ENCODE measurements at places on chromosomes 3 and 15.

DNA sequence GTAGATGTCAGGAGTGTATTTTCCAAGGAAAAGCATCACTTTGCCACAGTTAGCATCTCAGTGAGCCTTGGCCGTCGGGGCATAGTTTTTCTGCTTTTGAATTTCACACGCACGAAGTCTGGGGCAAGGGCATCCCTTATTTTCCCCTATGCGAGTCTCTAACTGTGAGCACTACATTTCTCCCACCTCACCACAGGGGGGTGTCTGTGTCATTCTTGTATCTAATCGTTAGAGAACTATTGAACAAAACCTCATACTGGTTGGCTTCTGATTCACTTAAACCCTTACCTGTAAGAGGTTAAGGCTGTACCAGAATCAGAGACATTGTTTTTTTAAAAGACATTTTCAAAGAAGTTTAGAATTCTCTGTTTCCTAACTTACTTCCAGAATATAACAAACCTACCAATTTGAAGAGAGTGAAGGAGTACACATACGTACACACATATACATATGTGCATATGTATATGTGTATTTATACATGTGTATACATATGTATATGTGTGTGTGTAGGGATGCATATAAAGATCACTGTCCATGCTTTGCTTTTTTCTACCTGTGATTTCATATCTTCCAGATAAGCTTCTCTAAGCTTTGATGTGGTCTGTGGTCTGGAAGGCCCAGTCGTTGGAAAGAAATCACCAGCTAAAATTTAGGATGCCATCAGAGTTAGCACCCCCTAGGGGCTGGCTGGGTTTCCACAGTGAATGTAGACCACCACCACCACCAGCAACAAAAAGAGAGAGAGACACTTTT, 49.4 kb downstream of the MYZAP start:
- DNase-seq = no peak

GRCh38 chr15:57769266-57769665, 62.8 kb downstream of the POLR2M start:
- DNase-seq = no peak

DNA sequence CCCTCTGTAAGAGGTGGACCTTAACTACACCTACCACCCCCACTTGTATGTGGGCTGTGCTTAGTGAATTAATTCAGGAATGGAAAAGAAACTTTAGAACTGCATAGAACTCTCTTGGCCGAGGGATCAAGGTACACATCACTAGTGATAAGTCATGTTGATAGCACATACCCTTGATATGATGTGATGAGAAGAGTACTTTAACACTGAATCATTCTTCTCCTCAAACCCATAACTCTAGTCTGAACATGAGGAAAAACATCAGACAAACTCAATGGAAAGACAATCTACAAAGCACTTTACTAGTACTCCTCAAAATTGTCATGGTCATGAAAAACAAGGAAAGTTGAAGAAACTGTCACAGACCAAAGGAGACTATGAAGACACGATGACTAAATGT, 87.6 kb downstream of the P2RY1 start:
- DNase-seq = no peak

DNA sequence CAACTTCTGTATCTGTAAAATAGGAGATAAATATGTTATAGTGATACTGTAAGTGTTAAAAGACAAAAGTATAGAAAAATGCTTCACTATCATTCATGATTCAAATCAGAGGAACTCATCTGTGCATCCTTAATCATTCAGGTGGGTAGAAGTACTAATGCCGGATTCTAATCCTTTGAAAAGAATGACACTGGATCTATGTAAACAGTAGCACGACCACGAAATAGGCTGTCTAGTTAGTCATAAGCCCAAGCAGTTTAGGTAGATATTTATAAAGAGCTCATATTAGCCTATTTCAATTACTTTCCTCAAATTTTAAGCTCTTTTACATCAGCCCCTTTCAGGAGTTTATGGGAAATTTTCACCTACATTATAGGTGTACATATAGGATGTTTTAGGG, 437.9 kb downstream of the SOX2 start:
- no peak for DNase-seq

DNA sequence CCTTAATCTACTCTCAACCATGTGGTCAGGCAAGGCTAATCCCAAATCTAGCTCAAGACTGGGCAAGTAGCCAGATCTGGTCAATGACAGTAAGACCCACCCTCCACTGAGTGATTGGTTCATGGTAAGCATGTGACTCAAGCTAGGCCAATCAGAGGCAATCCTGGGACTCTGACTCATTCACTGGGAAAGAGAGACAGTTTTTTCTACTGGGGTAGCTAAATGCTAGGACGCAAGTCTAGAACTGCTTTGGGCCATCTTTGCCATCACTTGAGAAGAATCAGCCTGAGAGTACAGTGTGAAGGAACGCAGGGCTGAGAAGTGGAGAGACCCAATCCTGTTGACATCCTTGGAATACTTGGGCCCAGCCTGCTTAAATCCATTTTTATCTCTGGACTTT, 9.4 kb upstream of the RAD18 start:
- DNase-seq = no peak

- DNase-seq = no peak
These were observed 50.3 kb downstream of the SERPINI1 start for GRCh38 chr3:167785790-167786189.

GRCh38 chr15:69094124-69094921, 66.1 kb upstream of the GLCE start:
- no peak for DNase-seq

- DNase-seq = peak; percentile 51
These were observed 27.7 kb downstream of the PLD1 start for GRCh38 chr3:171782617-171783016.

- peak; percentile 90 for DNase-seq
These were observed 54.0 kb downstream of the NR1D2 start for GRCh38 chr3:23999012-23999641.

- no peak for DNase-seq
These were observed 131.1 kb upstream of the ABHD17C start for GRCh38 chr15:80564056-80564455.

- DNase-seq = peak; percentile 20
These were observed 202.9 kb upstream of the PROK2 start for GRCh38 chr3:71987828-71988227.

DNA sequence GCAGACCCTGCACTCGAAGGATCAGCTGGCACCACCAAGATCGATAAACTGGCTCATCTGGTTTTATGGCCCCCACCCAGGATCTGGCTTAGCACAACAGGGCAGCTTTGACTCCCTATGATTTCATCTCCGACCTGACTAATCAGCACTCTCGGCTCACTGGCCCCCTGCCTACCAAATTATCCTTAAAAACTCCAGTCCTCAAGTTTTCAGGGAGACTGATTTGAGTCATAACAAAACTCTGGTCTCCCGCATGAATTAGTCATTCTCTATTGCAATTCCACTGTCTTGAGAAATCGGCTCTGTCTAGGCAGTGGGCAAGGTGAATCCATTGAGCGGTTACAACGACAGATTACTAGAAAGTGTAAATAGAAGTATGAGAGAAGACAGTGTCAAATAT, 521.9 kb upstream of the RGMA start:
- DNase-seq = no peak

- DNase-seq = no peak
These were observed 6.9 kb downstream of the TSC22D2 start for GRCh38 chr3:150414959-150415358.

GRCh38 chr15:40060236-40060961, 21.4 kb upstream of the SRP14 start:
- no peak for DNase-seq

DNA sequence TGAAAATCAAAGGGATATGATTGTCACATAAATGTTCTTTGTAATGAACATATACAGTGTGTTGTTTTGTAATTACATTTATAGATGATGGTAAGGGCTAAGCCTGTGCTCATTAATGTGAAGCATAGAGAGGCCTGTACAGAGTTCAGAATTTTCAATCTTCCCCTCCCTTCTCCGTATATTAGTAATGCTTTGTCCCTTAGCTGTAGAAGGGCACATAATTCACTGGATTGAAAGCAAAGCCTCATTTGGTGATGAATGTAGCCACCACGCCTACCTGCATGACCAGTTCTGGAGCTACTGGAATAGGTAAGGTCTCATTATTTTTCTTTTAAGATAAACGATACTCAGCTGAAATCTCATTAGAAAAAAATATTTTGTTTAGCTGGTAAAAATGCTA, 130.2 kb downstream of the CDIN1 start:
- no peak for DNase-seq

GRCh38 chr15:50778086-50778485, 12.6 kb upstream of the SPPL2A start:
- DNase-seq = no peak

GRCh38 chr3:72535772-72536171, 312.5 kb downstream of the SHQ1 start:
- DNase-seq = no peak

DNA sequence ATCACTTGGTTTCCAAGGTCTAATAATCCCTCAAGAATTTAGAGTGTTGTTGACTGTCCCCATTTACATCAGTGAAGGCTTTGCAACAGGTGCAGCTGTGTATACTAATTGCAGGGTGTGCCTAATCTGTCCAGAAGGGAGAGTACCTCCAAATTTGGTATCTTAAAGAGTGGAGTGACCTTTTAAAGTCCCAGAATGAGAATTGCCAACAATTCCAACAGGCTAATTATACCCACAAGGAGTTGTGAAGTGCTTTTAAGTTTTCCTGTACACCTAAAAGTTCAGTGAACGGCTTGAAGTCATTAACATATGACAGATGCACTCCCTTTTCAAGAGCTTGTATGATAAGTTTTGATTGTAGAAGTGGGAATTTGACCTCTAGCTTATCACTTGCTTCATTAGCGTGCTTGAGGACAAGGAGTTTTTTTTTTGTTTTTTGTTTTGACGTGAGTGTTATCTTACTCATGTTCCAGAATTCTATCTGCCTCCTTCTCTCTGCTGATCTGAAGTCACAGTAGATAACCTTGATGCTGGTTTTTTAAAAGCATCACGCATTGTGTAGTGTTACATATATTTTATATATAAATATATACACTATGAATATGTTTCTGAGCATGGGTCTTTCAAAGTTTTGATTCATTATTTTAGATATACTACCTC, 26.3 kb downstream of the CDIN1 start:
- DNase-seq = no peak

DNA sequence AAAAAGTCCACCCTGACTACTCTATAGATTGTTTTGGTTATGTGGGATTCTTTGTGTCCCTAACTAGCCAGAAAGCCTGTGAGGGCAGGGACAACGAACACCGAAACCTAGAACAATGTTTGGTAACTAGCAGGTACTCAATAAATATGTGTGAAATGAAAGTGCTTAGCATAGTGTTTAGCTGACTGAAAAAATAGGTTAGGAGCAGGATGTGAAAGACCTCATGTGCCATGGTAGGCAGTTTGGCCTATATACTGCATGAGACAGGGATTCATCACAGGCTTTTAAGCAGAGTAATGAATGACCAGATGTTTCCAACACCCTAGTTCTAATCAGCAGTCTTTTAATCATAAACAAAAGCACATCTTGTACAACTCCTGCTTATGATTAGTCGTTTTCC, 64.2 kb downstream of the MYO5A start:
- DNase-seq = no peak

DNA sequence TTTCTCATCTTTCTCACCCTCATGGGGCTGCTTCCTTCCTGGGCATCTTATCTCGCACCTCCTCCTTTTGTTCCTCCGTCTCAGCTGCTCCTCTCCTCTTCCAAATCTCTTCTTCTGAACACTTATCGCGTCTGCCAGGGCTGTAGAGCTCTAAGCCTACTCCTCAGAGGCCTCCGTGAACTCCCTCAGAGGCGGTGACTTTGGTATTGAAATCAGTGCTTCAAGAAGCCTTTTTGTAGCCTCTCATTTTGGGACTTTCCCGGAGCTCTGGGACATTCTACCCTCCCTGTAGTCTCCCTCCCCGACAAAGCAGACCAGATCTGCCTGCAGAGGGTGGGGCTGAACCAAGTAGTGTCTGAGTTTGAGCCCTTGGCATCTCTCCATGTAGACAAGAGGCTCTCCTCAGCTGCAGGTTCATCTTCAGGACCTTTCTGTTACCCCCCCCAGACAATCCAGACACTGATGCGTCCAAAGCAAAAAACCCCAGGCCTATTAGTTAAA, 17.5 kb upstream of the CPNE9 start:
- DNase-seq = no peak

- no peak for DNase-seq
These were observed 79.7 kb upstream of the GOLGA8B start for GRCh38 chr15:34663101-34663500.

GRCh38 chr15:31082771-31083369, 18.7 kb downstream of the TRPM1 start:
- DNase-seq = no peak

- DNase-seq = peak; percentile 43
These were observed 49.1 kb downstream of the TRANK1 start for GRCh38 chr3:36895496-36896409.

DNA sequence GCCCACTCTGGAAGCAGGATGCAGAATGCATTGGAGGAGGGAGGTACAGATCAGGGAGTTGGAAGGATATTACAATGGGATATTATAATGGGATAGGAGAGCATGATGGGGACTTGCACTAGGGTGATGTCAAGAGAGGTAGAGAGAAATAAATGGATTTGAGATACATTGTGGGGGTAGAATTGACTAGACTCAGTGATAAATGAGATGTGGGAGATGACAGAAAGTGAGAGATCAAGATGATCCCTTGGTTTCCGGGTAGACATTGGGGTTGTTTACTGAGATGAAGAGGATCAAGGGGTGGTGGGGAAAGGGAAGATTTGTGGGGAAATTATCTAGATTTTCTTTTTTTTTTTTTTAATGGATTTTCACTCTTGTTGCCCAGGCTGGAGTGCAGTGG, 42.7 kb downstream of the BFSP2 start:
- no peak for DNase-seq

DNA sequence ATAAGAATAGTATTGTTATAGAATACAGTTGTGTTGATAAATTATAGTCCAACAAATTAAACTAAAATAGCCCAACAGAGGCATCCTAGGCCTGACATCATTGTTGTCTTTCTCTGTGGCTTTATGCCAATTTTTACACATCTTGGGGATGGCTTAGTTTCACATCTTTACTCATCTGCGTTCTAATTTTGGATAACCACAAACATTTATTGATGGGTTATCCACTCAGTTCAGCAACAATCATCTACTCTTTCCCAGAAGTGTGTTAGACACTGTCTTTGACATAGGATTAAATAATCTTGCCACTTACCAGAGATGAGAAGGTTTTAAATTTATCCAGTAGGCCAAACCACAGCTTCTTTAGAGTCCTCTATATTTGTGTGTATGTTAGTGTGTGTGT, 120.8 kb upstream of the PHLDB2 start:
- DNase-seq = no peak

DNA sequence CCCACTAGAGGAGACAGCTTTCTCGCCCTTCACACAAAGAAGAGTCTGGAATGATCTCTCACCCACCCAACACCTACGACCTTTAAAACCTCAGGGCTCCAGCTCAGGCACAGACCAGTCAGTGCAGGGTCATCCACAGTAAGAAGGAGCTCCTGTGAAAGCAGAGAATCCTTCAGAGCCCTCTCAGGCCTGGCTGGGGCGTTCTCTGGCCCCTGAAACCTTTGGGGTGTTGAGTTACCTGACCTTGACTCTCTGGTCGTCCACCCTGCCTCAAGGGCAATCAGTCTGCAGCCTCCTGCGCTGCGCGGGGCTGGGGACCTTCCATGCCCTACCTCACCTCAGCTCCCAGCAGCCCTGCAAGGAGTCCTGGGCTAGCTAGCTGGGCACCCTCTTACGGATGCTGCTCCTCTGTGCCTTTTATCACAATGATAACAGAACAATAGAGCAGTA, 106.2 kb downstream of the ADCY5 start:
- DNase-seq = no peak
